ENCODE measurements at places on chromosomes 4 and X. TPM values are rescaled to one million over a fixed set of nuclear protein-coding genes. Genes with fewer than 3 reads are reported as not detected.

DNA sequence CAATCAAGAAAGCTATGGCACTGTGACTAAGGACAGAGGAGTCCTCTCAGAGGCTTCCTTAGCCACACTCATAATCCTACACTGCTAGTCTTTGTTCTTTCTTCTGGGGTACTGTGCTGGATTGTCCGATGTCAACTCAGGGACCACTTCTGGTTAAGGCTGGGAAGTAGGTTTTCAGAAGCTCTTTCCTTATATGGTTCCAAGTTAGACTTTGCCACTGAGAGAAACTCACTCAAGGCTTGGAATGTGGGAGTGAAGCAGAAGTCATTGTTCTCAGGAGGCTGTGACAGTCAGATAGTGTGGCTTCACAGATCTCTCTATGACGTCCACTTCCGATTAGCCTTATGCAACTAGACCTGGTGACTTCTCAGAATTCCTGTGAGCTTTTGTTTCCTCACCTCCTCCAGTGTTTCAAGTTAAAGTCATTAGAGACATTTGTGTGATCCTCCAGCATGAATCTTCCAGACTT, 317.3 kb upstream of the F9 start:
- no peak for DNase-seq

- DNase-seq = no peak
Measured at GRCh38 chrX:132461886-132462285, 27.0 kb downstream of the MBNL3 start.

- DNase-seq = no peak
Measured at GRCh38 chrX:109398833-109399232, 83.1 kb downstream of the GUCY2F start.

DNA sequence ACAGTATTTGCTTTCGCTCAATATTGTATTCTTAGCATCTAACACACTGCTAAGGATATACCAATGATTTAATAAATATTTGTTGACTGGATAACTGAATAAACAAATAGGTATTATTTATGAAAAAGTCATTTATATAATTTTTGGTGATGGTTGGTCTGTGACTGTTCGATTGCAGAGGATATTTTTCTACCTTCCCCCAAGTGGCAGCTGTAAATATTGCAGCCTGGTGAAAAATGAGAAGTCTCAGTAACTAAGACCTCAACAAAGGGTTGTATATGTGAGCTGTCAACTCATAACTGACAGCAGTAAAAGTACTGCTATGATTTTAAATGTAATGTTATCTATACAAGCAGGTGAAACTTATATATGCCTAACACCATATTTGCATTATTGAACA, 36.0 kb downstream of the HTR2C start:
- no peak for DNase-seq

DNA sequence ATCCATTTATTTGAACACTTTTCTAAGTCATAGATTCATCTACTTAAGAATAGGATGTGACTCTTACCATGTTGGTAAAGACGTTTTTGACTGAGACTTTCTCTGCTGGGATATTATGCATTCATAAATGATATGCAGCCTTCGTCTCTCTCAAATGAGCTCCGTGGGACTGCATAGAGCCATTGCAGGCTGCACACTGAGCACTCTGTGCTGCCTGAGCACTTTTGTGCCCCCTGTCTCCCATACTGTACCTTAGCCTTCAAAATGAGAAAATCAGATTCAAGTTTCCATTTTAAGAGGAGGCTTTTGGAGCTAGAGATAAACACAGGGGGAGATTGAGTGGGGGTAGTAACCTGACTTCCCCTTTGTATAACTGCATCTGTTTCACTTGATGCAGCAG, 433.6 kb downstream of the ZIC3 start:
- no peak for DNase-seq

DNA sequence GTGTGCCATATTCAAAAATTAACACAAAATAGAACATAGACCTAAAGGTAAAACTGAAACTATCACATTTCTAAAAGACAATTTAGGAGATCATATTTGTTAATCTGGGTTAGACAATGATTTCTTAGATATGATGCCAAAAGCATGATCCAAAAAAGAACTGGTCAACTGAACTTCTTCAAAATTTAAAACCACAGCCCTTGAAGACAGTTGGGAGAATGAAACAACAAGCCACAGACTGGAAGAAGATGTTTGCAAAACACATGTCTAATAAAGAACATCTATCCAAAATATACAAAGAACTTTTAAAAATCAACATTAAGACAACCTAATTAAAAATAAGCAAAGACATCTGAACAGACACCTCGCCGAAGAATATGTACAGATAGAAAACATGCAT, 19.5 kb downstream of the COMMD8 start:
- DNase-seq = no peak

GRCh38 chr4:105994061-105994460, 98.8 kb downstream of the NPNT start:
- DNase-seq = no peak

DNA sequence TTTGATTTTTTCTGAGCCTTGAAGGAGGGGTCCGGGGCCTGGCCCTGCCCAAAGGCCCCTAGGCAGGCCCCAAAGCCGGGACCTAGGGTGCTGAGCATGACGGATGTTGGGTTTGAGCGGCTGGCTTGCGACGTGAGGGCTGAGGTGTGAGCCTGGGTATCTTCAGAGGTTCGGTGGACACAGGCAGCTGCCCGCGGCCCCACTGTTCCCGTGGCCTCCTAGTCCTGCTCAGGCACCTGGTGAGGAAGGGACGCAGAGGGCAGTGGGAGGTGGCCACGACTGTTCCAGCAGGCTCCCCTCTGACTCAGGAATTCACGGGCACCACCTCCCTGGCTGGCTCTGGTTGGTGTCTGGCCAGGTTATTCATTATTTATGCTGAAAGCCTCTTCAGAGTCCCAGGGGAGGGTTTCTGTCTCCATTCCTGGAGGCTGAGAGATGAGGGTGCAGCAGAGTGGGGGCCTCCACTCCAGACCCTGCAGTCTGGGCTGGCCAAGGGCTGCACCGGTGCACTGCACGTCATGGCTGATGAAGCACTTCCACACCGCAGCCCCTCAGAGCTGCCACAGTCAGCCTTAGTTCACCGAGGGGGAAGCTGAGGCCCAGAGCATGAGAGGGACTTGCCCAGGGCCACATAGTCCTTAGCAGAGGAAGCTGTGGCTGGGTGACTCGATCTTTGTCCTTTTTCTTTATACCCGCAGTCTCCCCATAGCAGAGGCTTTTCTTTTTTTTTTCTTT, 2.2 kb downstream of the MSANTD1 start:
- DNase-seq = peak; percentile 18

Gene JCHAIN
- 13.3 TPM for total RNA-seq

Gene DRD5
- not detected for total RNA-seq

All from sciatic nerve (tissue), 2 donors.